GM23338 (cell line): ENCODE measurements at places on chromosomes 12 and 14.

DNA sequence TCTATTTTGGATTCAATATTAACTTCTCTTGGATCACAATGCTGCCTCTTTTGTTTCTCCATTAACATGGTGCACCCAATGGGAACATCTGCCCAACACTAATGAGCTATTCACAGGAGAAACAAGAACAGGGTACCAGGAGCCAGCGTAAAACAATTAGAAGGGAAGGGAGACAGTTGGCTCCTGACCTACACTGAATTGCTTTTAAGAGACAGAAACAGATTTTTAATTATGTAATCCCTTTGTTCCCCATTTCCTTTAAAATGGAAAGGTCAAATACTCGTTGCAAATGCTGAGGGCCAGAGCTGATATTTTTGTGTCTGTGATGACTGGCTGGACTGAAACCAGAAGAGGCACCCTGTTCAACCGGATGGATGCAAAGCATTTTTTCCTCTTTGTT is 108.3 kb downstream of the SEC23A start:
- no peak for DNase-seq

DNA sequence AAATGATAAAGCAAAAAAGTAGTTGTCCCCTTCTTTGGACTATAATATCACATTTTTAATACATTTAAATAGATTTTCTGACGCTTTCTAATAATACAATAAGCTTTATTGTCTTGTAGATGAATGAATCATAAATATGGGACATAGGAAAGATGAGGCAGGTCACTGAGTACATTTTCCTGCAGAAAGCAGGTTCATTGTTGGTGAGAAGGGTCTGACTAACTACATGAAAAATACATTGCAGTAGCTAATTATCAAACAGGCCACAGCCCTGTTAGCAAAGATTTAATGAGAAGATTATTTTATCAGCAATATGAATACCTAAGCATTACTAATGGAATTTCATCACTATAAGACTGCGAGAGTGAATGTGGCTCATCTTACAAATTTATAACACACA is 45.6 kb downstream of the ABCD2 start:
- no peak for DNase-seq

- DNase-seq, result peak; percentile 45
Observed at GRCh38 chr14:35558680-35559079, 24.7 kb downstream of the INSM2 start.

DNA sequence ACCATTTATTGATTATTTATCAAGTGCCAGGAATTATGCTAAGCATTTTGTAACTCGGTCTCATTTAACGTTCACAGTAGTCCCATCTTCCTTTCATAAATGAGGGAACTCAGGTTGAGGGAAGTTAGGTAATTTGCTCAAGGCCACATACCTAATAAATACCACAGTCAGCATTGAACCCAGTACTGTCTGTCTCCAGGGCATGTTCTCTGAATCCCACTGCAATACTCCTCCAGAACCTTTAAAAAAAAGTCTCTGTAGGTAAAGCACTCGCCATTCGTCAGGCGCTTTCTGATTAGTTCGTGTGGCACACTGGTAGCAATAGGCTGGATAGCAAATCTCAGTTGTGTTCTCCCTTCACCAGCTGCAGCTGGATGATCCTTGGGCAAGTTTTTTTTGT is 14.3 kb downstream of the SLC17A8 start:
- peak; percentile 21 for DNase-seq

DNA sequence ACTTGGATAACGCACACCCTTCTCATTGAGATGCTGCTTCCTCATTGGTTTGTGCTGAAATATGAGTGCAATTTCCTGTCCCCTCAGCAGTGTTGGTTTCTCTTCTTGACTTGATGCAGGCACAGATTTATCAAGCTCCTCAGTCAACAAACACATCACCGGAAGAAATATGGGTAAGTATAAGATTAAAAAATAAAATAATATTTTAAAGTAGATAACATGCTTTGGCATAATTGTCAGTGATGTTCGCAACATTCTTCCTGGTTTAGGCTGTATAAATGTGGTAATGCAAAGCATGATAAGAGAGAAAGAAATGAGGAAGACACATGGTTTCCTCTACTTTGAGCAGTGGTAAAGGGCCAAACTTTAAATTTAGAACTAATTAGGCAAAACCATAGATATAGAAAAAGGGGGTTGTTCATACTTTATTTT is at the start of gene GPR65:
GPR65 (plus strand) TSS at position 86 of the 432 bp plus-strand sequence. CDS start 5,713 bp downstream, outside the sequence.
- no peak for DNase-seq

DNA sequence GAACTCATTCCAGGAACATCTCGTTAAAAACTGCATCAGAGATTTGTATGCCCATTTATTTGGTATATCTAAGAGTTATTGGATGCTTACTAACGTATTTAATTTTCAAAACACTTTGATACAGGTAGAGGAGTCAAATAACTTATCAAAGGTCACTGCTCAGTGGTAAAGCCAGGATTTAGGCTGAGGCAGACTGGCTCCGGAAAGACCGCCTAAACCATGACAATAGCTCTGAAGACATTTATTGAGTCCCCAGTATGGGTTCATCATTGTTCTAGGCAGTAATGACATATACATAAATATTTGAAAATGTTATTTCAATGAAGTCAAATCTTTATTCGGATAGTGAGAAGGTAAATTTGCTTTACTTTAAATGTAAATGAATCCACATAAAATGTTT is 30.3 kb downstream of the WBP11 start:
- peak; percentile 59 for DNase-seq
